ENCODE measurements at places on chromosomes 4 and X. TPM values are rescaled to one million over a fixed set of nuclear protein-coding genes. Genes with fewer than 3 reads are reported as not detected.

Gene GLUD2
- 0.38 TPM for total RNA-seq

Gene USP9X
- 44.9 TPM for total RNA-seq

Gene KLF8
- total RNA-seq = 2.5 TPM

Gene UGT2B10
- total RNA-seq = not detected

Gene TCP11X2
- total RNA-seq = not detected

Gene F8A2
- not detected for total RNA-seq

GRCh38 chr4:125397226-125397625 is 82.5 kb downstream of the FAT4 start:
- no peak overlapping the region for H3K4me3 ChIP-seq
- H3K27ac ChIP-seq = no peak overlapping the region
- no peak for DNase-seq

DNA sequence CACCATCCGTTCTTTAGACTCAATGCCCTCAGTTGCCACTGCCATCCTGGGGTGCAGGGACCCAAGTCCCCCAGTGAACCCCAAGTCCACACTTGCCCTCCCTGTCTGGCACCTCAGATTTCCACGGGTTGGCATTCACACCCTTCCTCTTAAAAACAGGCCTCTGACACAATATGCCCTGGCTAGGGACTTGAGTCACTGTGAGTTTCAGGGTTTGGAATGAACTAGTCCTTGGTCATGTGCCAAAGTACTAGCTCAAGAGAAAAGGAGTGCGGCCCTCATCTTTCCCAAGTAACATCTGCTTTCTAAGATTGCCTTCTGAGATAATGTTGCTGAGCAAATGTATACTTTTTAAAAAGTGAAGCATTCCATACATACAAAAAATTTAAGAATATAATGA is 134.0 kb downstream of the MID1 start:
- no peak overlapping the region for H3K27ac ChIP-seq
- no peaks in the 10 kb centered on the region for H3K4me1 ChIP-seq
- DNase-seq = no peak

DNA sequence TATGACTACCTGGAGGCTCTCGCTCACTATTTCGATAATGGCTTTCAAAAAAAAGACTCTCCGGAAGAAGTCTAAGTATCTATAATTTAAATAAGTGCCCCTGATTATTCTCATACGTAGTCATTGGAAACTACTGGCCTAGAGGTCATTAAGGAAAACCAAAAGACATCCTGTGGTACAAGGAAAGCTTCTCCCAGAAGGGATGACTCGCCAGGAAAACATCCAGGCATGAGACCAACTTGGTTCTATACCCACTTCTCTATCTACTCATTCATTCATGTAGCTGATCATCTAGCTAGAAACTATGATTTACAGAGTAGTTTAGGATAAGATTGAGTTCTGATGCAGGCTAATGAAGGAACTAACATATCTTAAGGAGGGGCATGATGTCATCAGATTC is 37.7 kb downstream of the SOX3 start:
- H3K4me3 ChIP-seq = no peak overlapping the region
- no peaks in the 10 kb centered on the region for H3K27me3 ChIP-seq
- DNase-seq = no peak
- no peak overlapping the region for H3K27ac ChIP-seq

- H3K36me3 ChIP-seq = no peaks in the 10 kb centered on the region
- H3K27ac ChIP-seq = no peak overlapping the region
- DNase-seq = no peak
These were observed 54.7 kb downstream of the CPE start for GRCh38 chr4:165433529-165433928.

DNA sequence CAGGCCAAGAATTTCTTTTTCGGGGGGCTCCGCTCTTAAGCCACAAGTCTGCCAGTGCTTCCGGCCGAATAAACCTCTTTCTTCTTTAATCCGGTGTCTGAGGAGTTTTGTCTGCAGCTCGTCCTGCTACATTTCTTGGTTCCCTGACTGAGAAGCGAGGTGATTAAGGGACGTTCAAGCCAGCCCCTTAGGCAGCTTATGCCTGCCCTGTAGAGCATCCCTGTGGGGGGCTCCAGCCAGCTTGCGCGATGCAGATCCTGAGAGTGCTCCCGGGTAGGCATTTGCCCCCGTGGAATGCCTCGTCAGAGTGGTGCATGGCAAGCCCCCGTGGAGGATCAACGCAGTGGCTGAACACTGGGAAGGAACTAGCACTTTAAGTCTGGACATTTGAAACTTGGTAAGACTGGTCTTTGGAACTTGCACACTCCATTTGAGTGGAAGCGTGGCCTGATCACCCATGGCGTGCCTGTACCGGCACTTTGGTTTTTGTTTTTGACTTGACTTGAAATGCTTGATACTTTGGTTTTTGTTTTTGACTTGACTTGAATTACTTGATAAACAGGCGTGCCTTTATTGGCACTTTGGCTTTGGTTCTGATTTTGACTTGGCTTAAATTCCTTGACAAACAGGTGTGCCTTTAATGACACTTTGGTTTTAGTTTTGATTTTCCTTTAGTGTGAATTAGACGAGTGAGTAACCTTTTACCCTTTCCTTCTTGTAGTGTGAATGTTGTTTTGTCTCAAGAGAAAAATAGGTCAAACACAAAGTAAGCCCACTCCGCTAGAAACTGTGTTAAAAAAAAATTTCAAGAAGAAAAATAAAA is 6.1 kb downstream of the ACOX3 start:
- H3K27ac ChIP-seq = peak overlapping the region; percentile 20
- H3K4me1 ChIP-seq = peaks cover 37% of the 10 kb centered on the region
- H3K4me3 ChIP-seq = peak overlapping the region; percentile 74
- H3K27me3 ChIP-seq = no peaks in the 10 kb centered on the region
- DNase-seq = no peak
- H3K36me3 ChIP-seq = peaks cover 2% of the 10 kb centered on the region

GRCh38 chr4:152819026-152819645 is 39.4 kb downstream of the ARFIP1 start:
- no peak overlapping the region for H3K4me3 ChIP-seq
- H3K27me3 ChIP-seq = no peaks in the 10 kb centered on the region
- H3K27ac ChIP-seq = no peak overlapping the region
- DNase-seq = no peak
- peaks cover 14% of the 10 kb centered on the region for H3K4me1 ChIP-seq

GRCh38 chr4:100302061-100303026 is 112.1 kb upstream of the DDIT4L start:
- H3K4me1 ChIP-seq = no peaks in the 10 kb centered on the region
- H3K27me3 ChIP-seq = no peaks in the 10 kb centered on the region
- no peak overlapping the region for H3K4me3 ChIP-seq
- H3K27ac ChIP-seq = no peak overlapping the region
- DNase-seq = no peak
- no peaks in the 10 kb centered on the region for H3K36me3 ChIP-seq

DNA sequence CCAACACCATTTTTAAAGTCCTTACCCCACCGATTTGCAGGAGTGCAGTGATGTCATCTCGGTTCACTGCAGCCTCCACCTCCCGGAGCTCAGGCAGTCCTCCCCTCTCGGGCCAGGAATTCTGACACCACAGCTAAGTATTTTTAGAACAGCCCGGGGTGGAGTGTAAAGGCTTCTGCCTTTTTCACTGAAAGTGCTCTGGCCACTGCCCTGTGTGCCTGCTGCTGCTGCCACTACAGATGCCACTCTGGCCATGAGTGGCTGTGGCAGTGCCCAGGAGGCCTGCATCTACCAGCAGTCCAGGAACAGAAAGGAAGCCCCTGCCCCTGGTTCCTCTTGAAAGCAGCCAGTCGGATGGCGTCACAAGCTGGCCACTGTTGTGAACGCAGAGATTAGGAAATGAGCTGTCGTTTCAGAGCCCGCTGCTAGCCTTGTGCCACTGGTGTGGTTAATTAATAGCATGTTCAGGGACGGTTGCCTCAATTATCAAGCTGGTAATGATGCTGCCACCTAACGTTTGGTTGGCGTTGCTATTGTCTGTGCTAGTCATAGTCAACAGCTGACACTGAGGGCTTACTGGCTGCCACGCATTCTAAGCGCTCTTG is 23.6 kb upstream of the TBC1D14 start:
- no peak for DNase-seq
- H3K36me3 ChIP-seq = peaks cover 21% of the 10 kb centered on the region
- peaks cover 7% of the 10 kb centered on the region for H3K4me1 ChIP-seq
- H3K4me3 ChIP-seq = no peak overlapping the region
- H3K27ac ChIP-seq = peak overlapping the region; percentile 45

- H3K4me1 ChIP-seq = peaks cover 32% of the 10 kb centered on the region
- peak overlapping the region; percentile 87 for H3K27ac ChIP-seq
- H3K4me3 ChIP-seq = peak overlapping the region; percentile 73
- H3K36me3 ChIP-seq = no peaks in the 10 kb centered on the region
- DNase-seq = peak; percentile 71
These were observed 12.6 kb downstream of the RUFY3 start for GRCh38 chr4:70734168-70734954.

DNA sequence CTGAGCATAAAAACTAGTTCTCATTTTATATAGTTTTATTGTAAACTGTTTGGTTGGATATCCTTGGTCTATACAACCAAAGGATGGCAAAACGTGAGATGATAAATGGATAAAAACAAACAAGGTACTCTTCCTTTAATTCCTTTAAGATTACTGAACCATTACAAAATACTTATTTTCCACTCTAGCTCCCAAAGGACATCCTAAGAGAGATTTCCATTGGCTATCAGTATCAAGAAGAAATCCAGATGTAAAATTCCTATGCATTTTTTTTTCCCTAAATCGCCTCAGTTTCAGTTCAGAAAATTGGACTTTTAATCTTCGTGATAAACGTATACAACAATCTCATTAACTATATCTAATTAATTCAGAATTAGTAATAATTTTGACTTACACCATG is 2.3 kb downstream of the FBXL5 start:
- H3K27me3 ChIP-seq = no peaks in the 10 kb centered on the region
- peaks cover 11% of the 10 kb centered on the region for H3K36me3 ChIP-seq
- H3K27ac ChIP-seq = no peak overlapping the region
- DNase-seq = no peak

GRCh38 chr4:138736362-138736761 is 279.2 kb upstream of the NOCT start:
- no peaks in the 10 kb centered on the region for H3K36me3 ChIP-seq
- no peaks in the 10 kb centered on the region for H3K27me3 ChIP-seq
- no peaks in the 10 kb centered on the region for H3K4me1 ChIP-seq
- DNase-seq = no peak

GRCh38 chr4:141348125-141348524 is 127.4 kb downstream of the ZNF330 start:
- no peak overlapping the region for H3K27ac ChIP-seq
- no peaks in the 10 kb centered on the region for H3K36me3 ChIP-seq
- peaks cover 7% of the 10 kb centered on the region for H3K27me3 ChIP-seq
- H3K4me3 ChIP-seq = no peak overlapping the region
- DNase-seq = no peak

DNA sequence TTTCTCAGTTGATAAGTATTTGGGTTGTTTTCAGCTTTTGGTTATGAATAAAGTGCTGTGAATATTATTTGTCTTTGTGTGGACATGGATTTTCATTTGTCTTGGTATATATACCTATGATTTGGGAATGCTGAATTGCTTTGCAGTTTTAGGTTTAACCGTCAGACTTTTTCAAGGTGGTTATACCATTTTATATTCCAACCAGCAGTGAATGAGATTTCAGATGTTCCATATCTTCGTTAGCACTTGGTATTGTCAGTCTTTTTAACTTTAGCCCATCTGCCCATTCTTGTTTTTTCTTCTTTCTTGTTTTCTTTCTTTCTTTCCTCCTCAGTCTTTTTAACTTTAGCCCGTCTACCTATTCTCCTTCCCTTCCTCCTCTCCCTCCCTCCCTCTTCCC is 106.0 kb downstream of the KDM6A start:
- H3K36me3 ChIP-seq = peaks cover 44% of the 10 kb centered on the region
- H3K27ac ChIP-seq = no peak overlapping the region
- H3K4me1 ChIP-seq = peaks cover 6% of the 10 kb centered on the region
- no peaks in the 10 kb centered on the region for H3K27me3 ChIP-seq
- no peak for DNase-seq
- H3K4me3 ChIP-seq = no peak overlapping the region

Data from activated CD8-positive, alpha-beta memory T cell treated with anti-CD3 and anti-CD28 coated beads, Interleukin-2, amount 10 ng/mL, durations not matched to agents 7 days and 5 days (primary cell).